T-cell (primary cell): ENCODE measurements at places on chromosomes 4 and X. TPM values are rescaled to one million over a fixed set of nuclear protein-coding genes. Genes with fewer than 3 reads are reported as not detected.

DNA sequence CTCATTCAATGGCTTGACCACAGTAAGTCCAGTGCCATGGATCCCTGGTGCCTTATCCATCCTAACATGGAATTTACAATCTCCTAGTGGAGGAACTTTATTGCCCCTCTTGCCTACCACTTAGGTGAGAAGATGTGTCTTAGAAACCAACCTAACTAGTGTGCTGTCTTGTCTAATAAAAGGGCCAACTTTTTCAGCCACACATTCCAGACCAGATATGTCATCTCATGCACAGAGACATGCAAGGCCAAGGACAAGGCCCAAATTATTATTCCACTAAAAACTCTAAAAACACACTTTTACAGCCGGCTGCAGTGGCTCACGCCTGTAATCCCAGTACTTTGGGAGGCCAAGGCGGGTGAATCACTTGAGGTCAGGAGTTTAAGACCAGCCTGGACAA is 10.6 kb upstream of the PRDX4 start:
- peaks cover 2% of the 10 kb centered on the region for H3K36me3 ChIP-seq
- H3K4me1 ChIP-seq: no peaks in the 10 kb centered on the region
- no peak for DNase-seq

DNA sequence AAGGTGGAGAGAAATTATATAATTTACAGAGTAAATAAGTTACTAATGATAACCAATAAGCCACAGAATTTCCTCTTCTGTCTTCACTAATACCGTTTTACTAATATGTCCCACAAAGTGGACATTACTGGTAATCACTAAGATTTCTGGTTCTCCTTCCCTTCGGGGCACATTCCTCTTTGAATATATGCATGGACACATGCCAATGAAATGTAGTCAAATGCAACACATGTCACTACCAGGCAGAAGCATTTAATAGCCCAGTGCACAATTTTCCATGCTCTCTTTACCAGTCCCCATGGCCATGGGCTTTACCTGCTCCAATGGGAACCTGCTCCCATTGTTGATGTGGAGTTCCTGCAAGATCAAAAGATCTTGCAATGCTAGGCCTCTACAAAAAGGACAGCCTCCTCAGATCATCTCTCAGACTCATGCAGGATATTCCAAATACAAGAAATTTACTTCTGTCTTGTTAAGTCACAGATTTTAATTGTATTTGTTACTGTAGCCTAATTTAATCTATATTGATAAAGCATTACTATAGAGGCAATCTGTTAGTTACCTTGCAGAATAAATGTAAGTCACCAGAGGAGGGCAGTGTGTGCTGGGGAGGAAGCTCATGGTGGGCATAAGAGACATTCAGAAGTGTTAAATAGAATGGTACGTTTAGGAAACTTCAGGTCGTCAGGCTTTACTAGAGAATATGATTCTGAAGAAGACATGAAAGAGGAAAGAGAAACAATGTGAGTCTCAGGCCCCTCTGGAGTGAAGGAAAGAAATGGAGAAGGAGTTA is 37.1 kb upstream of the INPP4B start:
- no peak overlapping the region for H3K4me3 ChIP-seq
- no peaks in the 10 kb centered on the region for H3K4me1 ChIP-seq
- no peak overlapping the region for H3K27ac ChIP-seq
- no peaks in the 10 kb centered on the region for H3K27me3 ChIP-seq
- DNase-seq: no peak
- no peaks in the 10 kb centered on the region for H3K36me3 ChIP-seq

DNA sequence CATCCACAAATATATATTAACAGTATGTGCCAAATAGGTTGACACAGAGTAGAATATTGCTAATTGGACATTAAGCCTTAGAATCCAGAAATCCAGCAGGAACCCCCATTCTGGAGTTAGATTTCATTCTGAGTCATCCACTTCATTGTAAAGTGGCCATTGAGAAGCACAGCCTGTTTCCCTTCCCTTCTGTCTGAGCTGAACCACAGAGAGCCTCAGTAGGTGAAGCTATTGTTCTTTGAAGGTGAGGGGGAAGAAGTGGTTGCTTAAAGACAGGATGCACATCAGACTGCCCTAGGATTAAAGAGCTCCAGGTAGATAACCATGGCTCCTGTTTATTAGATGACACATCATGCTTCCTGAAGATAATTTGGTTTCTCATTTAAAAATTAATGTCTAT is 30.6 kb upstream of the MCF2 start:
- no peak overlapping the region for H3K4me3 ChIP-seq
- no peaks in the 10 kb centered on the region for H3K27me3 ChIP-seq
- H3K4me1 ChIP-seq: no peaks in the 10 kb centered on the region
- H3K36me3 ChIP-seq: no peaks in the 10 kb centered on the region

- no peaks in the 10 kb centered on the region for H3K4me1 ChIP-seq
- no peak overlapping the region for H3K27ac ChIP-seq
- H3K4me3 ChIP-seq: no peak overlapping the region
- H3K27me3 ChIP-seq: peaks cover 3% of the 10 kb centered on the region
Observed at GRCh38 chr4:6107886-6108285, 89.7 kb upstream of the C4orf50 start.

DNA sequence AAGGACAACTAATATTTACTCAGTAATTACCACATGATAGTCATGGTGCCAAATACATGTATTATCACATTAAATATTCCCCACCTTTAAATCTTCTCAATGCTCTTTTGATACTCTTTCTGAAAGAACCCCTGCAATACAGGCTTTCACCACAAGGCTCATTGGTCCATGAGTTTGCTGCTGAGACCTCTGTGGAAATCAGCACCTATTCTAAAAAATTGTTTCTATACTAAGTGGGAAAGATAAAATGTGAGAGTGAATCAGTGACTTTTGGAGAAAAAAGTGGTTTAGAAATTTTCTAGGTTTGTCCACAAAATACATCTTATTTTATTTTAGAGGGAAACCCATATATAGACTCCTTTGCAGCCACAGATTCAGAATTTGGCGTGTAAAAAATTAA is 257.3 kb downstream of the ZIC3 start:
- H3K27ac ChIP-seq: no peak overlapping the region
- no peaks in the 10 kb centered on the region for H3K4me1 ChIP-seq
- no peaks in the 10 kb centered on the region for H3K27me3 ChIP-seq
- no peak overlapping the region for H3K4me3 ChIP-seq
- H3K36me3 ChIP-seq: no peaks in the 10 kb centered on the region
- no peak for DNase-seq

DNA sequence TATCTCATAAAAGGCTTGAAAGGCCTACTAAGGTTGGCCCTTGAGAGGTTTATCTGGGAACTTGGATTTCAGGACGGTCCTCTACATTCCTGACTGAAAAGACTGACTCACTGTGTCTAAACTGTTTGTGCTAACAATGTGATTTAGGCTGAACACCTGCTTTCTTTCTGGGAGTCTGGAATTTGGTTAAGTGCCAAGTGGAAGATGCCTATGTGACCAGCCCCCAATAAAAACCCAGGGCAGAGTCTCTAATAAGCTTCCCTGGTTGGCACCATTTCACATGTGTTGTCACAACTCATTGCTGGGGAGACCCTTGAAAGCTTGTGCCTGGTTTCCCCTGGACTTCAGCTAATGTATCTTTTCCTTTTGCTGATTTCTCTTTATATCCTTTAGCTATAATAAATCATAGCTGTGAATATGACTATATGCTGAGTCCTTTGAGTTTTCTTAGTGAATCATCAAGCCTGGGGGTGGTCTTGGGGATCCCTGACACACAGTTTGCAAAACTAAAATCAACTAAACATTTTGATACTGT is 55.1 kb downstream of the GPR82 start:
- DNase-seq: no peak
- H3K27ac ChIP-seq: no peak overlapping the region
- H3K4me3 ChIP-seq: no peak overlapping the region
- no peaks in the 10 kb centered on the region for H3K4me1 ChIP-seq
- H3K36me3 ChIP-seq: no peaks in the 10 kb centered on the region

- H3K4me1 ChIP-seq: no peaks in the 10 kb centered on the region
- H3K27ac ChIP-seq: no peak overlapping the region
- H3K36me3 ChIP-seq: no peaks in the 10 kb centered on the region
- H3K4me3 ChIP-seq: no peak overlapping the region
- H3K27me3 ChIP-seq: no peaks in the 10 kb centered on the region
Observed at GRCh38 chrX:112391313-112391712, 288.4 kb downstream of the LHFPL1 start.

GRCh38 chrX:24333371-24333770 is 19.5 kb upstream of the SUPT20HL2 start:
- no peak overlapping the region for H3K27ac ChIP-seq
- no peaks in the 10 kb centered on the region for H3K27me3 ChIP-seq
- no peak for DNase-seq
- no peaks in the 10 kb centered on the region for H3K4me1 ChIP-seq

- no peaks in the 10 kb centered on the region for H3K36me3 ChIP-seq
- no peaks in the 10 kb centered on the region for H3K27me3 ChIP-seq
- peak overlapping the region; percentile 83 for H3K27ac ChIP-seq
- H3K4me1 ChIP-seq: peaks cover 18% of the 10 kb centered on the region
Observed at GRCh38 chrX:136778916-136779315, 1.8 kb downstream of the ARHGEF6 start.

TMPRSS11D gene
- total RNA-seq: not detected

CPXCR1 gene
- not detected for total RNA-seq

CTAG1B gene
- not detected for total RNA-seq
